ENCODE measurements at places on chromosomes 16 and 17.

GRCh38 chr16:22648941-22649340 lies 138.2 kb downstream of the NPIPB5 start:
- no peak for DNase-seq

GRCh38 chr17:53496356-53496755 lies 326.4 kb upstream of the KIF2B start:
- no peak for DNase-seq

DNA sequence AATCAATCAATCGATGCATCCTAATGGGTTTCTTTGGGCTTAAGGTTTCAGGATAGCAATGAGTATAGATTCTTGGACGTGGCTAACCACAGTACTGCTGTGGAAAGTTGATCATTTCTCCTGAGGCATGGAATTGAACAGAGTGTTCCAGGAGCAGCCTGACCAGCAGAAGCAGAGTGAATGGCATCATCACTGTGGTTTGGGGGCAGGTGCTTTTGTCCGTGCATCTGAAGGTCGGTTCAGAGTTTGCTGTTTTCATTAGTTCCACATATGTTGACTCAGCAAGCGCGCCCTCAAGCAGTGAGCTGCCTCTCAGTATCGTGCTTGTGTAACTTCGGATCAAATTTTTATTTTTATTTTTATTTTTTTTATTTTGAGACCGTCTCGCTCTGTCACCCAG lies 24.9 kb downstream of the KIAA0513 start:
- peak; percentile 86 for DNase-seq

- DNase-seq = peak; percentile 55
Observed at GRCh38 chr16:51445250-51445649, 294.2 kb upstream of the SALL1 start.

DNA sequence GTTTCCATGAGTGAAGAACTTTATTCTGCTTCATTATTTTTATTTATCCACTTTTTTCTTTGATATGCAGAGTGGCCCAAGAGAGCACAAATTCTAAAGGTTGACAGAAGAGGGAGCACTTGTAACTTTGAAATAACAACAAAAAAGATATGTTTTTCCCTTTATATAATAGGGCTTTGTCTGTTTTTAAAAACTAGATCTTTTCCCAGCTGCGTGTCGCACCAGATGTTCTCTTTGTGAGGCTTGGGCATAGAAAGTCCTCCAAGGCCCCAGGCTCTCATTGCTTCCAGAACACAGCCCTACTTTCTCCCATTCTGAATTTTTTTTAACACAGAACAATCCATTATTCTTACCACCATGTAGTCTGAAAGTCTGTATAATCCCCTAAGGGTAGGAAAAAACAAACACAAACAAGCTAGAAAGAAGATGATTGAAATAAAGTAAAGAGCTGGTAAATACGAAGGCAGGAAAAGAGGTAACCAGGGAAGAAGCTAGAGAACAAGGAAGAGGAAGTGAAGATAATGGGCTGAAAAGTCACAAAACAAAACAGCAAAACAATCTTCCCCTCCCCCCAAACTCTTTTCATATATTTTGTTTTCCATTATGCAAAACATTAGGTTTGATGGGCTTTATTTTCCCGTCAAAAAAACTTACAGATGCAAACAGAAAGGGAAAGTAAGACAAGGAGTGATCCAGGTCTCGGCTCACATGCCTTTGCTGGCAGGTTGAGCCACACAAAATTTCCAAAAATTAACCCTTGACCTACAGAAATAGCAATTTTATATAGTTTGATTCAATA lies 160.4 kb downstream of the ABCA8 start:
- peak; percentile 75 for DNase-seq
